ENCODE measurements at places on chromosomes 13 and 19.

GRCh38 chr13:101970341-101970740 is 431.5 kb downstream of the FGF14 start:
- DNase-seq = no peak

DNA sequence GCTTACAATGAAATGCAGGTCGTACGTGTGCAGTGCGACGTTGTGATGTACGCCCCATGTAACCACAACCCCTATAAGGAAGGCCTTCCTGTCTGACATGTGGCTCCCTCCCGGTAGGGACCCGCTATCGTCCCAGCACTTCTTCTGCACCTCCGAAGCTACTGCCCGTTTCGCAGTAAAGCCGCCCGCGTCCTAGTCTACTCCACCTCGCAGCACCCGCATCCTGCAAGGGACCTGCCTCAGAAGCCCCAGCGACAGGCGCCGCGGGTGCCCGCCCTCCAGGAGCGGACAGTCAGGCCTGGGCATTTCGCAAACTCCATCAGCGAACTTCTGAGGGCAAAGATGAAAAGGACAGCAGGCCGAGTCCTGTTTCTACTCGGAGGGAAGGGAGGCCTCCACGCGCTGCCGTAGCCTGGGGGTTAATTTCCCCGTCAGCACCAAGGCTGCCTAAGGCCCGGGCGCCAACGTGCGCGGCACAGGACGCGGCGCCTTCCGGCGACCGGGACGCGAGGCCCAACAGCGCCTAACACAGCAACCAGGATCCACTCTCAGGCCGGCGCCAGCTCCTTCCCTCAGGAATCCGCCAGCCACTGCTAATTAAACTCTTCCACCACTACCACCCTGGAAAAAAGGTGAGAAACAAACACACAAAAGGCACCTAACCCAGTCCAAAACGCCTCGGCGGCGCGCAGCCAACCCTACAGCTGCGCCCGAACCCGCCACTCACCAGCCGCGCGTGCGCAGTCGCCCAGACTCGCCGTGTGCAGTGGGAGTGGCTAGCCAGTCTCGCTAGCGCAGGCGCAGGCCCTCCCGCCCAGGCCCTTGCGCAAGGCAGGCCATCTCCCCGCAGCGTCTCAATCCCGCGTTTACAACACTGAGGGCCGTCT is at the start of gene EEF1AKMT1:
EEF1AKMT1 (minus strand) TSS at position 768 of the 887 bp plus-strand sequence. CDS start 16,363 bp downstream, outside the sequence.
- peak; percentile 88 for DNase-seq

- DNase-seq = no peak
Observed at GRCh38 chr13:73948848-73949529, 185.2 kb downstream of the KLF12 start.

GRCh38 chr13:32233062-32233461 is 82.1 kb downstream of the ZAR1L start:
- no peak for DNase-seq

DNA sequence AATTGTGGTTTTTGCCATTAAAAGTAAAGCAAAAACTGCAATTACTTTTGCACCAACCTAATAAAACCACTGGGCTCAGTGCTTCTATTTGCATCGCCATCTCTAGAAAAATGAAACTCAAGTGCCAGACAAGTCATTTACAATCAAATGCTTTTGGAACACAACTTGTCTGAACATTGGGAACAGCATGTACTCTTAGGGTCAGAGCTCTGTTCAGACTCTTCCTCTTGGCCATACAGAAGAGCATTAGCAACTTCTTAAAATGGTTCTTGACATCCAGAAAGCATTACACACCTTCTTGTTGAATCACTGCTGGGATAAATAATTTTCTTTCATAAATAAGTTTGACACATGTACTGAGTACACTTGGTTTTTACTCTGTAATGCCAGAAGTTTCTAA is 272.5 kb downstream of the DCLK1 start:
- no peak for DNase-seq

- no peak for DNase-seq
Observed at GRCh38 chr13:26628706-26629105, 71.2 kb downstream of the WASF3 start.

- DNase-seq = no peak
Observed at GRCh38 chr13:47461816-47462215, 539.3 kb downstream of the SUCLA2 start.

GRCh38 chr13:28597641-28598040 is 61.3 kb upstream of the POMP start:
- no peak for DNase-seq

Data from T follicular helper cell (primary cell).